Right ventricle myocardium superior (tissue), 1 donor: ENCODE measurements at places on chromosomes 4 and X.
A peak's percentile ranks its signal among the peaks of the same experiment; 100 is the strongest.

GRCh38 chr4:1715002-1715758 is 3.1 kb upstream of the SLBP start:
- peak; percentile 51 for DNase-seq

DNA sequence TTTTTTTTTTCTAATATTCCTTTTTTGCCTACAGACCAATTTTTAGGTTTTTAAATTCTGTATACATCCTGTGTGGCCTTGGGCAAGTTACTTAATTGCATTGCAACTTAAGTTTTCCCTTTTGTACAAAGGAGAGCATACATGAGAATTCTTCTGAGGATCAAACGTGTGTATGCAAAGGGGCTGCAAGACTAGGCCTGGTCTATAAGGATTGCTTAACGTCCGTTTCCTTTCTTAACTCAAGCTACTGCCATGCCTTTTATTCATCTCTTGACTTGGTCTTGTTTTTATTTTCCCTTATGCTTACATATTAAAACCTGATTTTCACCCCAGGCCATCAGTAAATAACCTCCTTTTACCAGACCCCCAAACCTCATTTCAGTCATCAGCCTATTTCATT is 13.6 kb downstream of the RBPJ start:
- no peak for DNase-seq

DNA sequence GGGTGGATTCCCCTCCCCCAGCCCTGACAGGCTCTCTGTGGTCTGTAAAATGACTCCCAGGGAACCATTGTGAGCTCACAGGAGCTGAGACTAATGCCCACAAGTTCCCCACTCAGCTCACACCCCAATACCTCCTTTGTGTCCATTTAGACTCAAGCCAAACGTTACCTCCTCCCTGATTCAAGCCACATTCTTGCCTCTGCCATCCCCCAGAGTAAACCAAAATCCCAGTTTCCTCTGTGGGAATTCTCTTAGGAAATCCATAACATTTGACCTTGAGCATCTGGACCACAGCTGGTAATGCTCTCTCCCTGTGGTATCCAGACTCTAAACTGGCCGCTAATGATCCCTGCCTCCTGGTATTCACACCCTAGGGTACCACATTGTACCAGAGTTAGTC is 26.3 kb upstream of the KDM5C start:
- DNase-seq, result no peak

DNA sequence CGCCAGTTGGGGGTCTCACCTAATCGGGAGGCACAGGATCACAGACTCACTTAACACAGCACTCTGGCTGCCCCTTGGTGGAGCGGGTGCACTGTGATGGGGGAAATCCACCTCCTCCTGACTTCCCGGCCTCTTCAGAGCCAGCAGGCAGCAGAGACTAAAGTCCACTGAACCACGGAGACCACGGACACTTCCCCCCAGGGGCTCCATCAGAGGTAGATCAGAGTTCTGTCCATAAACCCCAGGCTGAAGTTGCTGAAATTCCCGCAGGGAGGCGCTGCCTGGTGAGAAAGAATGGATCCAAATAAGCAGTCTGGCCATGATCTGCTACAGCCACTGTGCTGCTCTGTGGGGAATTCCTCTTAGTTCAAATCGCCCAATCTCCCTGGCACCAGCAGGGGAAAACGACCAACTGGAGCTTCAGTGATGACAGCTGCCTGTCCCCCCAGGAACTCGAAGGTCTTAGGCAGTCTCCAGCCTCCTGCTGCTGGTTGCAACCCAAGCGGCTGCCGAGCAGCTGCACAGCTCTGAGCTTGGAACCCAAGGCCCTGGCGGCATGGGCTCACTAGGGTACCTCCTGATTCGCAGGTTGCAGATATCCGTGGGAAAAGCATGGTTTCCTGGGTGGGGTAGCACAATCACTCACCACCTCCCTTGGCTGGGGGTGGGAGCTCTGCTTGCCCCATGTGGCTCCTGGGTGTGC is 106.9 kb upstream of the DCAF12L2 start:
- DNase-seq, result no peak

- no peak for DNase-seq
These were observed 202.1 kb downstream of the PTTG2 start for GRCh38 chr4:38162240-38162784.

- no peak for DNase-seq
These were observed 809.7 kb upstream of the NDST4 start for GRCh38 chr4:115923152-115923551.

GRCh38 chr4:184196730-184197385 is 20.8 kb downstream of the ENPP6 start:
- DNase-seq, result no peak

DNA sequence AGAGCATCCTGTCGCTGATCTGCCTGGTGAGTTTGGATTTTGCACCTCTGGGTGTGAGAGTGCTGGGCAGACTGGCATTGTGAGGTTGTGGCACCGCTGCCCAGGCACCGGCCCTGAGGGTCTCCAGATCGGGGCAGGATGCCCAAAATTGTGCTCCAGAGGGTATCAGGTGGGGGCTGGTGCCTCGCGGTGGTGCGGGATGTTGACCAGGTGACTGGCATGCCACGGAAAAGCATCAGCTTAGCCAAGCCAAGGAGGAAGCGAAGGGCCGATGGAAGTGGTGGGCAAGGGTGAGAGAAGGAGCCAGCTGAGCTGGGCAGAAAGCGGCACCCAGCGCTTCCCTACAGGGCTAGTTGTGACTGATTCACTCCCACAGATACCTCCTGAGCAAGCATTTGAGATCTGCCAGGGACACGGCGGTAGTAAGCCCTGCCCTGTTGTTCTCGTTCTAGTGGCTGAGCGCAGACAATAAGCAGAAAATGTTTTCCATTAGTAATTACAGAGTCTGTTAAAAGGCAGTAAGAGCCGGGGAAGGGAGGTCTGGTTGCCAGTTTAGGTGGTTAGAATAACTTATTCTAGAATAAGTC is 809 bp downstream of the ZFP92 start:
- no peak for DNase-seq

- no peak for DNase-seq
These were observed 153.7 kb downstream of the APBB2 start for GRCh38 chr4:41060352-41061334.

- DNase-seq, result peak; percentile 8
These were observed 70.9 kb downstream of the WFS1 start for GRCh38 chr4:6340446-6341015.

DNA sequence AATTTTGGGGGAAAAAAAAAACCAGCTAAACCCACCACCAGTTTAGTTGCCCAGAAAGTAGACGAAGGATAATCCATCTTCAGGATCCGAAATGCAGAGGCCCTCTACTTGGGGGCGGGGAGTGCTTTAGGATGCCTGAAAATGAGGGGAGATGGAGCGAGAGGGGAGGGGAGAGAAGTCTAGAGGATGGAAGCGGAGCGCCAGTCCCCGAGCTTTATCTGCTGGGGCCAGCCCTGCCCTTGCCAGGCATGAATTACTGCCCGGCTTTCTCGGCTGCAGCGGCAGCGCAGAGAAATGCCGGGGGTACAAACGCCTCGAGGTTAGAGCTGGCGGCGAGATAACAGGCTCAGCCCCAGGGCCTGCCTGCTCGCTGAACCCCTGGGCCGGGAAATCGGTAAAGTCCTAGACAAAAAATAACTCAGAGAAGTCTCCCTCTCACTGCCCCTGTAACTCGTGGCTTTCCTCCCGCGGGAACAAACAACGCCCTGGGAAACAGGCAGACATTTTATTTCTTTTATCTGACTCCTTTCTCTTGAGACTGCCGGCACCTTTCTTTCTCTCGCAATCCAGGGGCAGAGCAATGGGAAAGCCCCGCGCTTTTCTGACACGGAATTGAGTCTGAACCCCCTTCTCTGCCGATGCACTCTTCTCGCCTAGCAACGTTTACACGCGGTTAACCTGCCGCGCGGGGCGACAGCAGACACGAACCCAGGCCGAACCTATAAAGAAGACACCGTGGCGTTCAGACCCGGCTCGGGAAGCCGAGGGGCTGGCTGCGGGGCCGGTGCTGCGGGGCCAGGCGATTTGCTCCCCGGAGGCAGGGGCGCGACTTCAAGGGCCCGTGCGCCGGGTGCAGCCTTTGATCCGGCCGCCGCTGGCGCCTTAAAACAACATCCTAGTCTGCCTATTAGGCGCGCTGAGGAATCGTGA is 3.1 kb upstream of the MSX1 start:
- DNase-seq, result peak; percentile 27

- DNase-seq, result no peak
These were observed 1283.8 kb upstream of the PABPC4L start for GRCh38 chr4:135485371-135485770.

GRCh38 chrX:22012051-22012450 is 20.1 kb upstream of the PHEX start:
- no peak for DNase-seq
